Stimulated activated CD8-positive, alpha-beta memory T cell treated with anti-CD3 and anti-CD28 coated beads, Interleukin-4, amount 100 ng/mL, for 48 hours (primary cell): ENCODE measurements at places on chromosomes 3 and 15.

GRCh38 chr15:32667321-32667720 lies 25.8 kb downstream of the SCG5 start:
- DNase-seq: no peak

GRCh38 chr3:71659864-71660591 lies 65.2 kb downstream of the EIF4E3 start:
- DNase-seq: no peak

DNA sequence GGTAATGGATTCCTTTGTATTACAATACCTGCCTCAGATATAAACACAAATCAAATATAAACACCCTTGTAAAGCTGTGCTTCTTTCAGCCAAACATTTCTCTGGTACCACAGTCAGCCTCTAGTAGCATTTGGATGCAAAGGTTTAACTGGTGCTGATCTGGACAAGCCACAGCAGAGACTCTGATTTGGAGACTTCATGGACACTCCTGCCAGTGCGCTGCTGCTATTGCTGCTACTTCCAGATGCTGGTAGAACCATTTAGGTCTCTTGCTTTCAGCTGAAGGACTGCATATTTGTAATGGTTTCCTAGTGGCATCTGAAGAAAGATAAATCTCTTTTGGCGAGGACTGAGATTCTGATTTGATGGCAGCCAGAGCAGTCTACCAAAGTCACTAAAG lies 36.9 kb downstream of the NCK1 start:
- DNase-seq: no peak

GRCh38 chr3:39671116-39671515 lies 138.3 kb upstream of the MYRIP start:
- no peak for DNase-seq

DNA sequence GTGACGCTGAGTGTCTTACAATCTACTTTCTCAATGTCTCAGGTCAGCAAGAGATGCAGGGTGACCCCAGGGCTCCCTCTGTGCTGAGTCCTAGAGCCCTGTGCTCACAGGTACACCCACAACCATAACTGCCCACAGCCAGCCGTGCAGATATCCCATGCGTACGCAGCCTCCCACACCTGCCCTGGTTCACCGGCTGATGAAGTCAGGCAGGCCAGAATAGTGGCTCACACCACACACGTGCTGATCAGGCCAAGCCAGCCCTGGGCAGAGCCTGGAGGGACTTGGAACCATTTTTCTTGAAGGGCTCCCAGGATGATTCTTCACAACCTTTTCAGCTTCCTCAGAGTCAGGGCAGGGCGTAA lies 63.6 kb upstream of the RPL32 start:
- DNase-seq: no peak

- DNase-seq: no peak
Measured at GRCh38 chr3:171948674-171949073, 90.7 kb upstream of the FNDC3B start.
